ENCODE measurements at places on chromosomes 4 and X. TPM values are rescaled to one million over a fixed set of nuclear protein-coding genes. Genes with fewer than 3 reads are reported as not detected.

GRCh38 chrX:108332281-108332680 lies 105.9 kb downstream of the COL4A6 start:
- no peak overlapping the region for H3K27ac ChIP-seq
- H3K4me3 ChIP-seq = no peak overlapping the region
- peaks cover 9% of the 10 kb centered on the region for H3K27me3 ChIP-seq

DNA sequence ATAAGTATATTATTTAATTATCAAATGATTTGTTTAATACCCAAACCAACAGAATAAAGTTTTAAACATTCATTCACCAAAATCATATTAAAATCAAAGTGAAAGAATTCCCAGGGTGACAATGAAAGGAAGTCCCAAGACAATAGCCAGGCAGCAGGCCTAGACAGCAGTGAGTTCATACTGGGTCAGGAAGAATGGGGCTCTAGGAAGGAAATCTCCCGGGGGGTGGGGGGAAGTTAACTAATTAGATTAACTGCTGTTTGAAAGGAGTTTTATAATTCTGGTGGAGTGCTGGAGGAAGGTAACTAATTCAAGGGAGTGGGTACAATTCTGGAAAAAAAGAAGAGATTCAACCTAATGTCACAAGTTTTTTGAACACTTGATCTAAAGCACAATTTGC lies 104.1 kb downstream of the ZAR1 start:
- H3K27ac ChIP-seq = no peak overlapping the region
- no peak overlapping the region for H3K4me3 ChIP-seq

DNA sequence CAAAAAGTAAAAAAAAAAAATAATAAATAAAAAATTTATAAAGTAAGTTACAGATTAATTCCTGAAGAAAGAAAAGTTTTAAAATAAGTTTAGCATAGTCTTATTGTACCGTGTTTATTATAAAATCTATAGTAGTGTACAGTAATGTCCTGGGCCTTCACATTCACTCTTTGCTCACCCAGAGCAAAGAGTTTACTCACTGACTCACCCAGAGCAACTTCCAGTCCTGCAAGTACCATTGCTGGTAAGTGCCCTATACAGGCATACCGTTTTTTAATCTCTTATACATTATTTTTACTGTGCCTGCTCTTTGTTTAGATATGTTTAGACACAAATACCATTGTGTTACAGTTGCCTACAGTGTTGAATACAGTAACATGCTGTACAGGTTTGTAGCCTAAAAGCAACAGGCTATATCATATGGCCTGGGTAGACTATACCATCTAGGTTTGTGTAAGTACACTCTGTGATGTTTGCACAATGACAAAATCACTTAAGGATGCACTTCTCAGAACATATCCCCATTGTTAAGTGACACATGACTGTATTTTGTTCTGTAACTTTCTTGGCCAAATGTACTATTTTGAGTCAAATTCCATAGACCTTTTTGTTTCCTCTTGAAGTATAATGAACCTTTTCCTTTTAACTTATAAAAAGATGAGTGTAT lies 199.0 kb upstream of the NUDT6 start:
- DNase-seq = no peak
- H3K4me1 ChIP-seq = peaks cover 3% of the 10 kb centered on the region
- no peaks in the 10 kb centered on the region for H3K36me3 ChIP-seq
- no peak overlapping the region for H3K27ac ChIP-seq
- no peaks in the 10 kb centered on the region for H3K27me3 ChIP-seq

DNA sequence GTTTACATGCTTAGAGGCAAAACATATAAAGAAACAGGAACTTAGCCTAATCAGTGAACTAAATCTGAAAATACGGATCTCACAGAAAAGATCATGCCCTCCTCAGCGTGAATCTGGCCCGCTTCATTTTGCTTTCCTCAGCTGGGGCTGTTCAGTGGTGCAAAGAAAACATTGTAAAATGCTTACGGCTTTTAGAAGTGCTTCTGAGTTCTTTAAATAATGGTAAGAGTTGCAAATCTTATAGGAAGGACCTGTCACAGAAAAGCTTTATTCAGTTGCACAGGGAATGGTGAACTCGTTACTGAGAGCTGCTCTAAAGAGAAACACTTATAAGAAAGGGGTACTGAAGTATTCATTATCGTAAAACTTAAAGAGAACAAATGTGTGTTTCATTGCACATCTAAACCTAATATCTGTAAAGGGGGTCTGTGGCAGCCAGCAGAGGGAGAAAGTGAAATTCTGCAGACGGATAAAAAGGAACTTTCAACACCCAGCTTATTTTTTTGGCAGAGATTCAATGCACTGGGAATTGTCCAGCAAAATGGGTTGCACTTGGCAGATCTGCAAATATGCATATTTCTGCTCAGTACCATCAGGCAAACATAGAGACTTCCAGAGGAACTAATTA lies 139.2 kb upstream of the ANK2 start:
- no peak overlapping the region for H3K27ac ChIP-seq
- no peak for DNase-seq
- no peaks in the 10 kb centered on the region for H3K36me3 ChIP-seq
- no peaks in the 10 kb centered on the region for H3K4me1 ChIP-seq
- no peaks in the 10 kb centered on the region for H3K27me3 ChIP-seq
- H3K4me3 ChIP-seq = no peak overlapping the region

The TMPRSS11B gene
- not detected for total RNA-seq

Measured in adrenal gland (tissue), 19 donors.